ENCODE measurements at places on chromosomes 7 and 10.

DNA sequence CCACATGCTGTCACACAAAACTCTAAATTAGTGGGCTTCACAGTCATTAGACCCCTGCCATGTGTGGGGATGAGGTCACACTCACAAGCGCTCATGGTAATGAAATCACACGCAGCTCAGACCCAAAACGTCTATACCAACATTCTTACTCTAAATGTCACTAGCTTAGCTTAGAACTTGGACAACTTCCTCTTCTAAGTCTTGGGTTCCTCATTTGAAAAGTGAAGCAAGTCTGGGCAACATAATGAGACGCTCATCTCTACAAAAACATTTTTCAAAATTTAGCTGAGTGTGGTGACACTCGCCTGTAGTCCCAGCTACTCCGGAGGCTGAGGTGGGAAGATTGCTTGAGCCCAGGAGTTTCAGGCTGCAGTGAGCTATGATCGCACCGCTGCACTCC is 92.7 kb upstream of the MACROH2A2 start:
- DNase-seq: no peak

DNA sequence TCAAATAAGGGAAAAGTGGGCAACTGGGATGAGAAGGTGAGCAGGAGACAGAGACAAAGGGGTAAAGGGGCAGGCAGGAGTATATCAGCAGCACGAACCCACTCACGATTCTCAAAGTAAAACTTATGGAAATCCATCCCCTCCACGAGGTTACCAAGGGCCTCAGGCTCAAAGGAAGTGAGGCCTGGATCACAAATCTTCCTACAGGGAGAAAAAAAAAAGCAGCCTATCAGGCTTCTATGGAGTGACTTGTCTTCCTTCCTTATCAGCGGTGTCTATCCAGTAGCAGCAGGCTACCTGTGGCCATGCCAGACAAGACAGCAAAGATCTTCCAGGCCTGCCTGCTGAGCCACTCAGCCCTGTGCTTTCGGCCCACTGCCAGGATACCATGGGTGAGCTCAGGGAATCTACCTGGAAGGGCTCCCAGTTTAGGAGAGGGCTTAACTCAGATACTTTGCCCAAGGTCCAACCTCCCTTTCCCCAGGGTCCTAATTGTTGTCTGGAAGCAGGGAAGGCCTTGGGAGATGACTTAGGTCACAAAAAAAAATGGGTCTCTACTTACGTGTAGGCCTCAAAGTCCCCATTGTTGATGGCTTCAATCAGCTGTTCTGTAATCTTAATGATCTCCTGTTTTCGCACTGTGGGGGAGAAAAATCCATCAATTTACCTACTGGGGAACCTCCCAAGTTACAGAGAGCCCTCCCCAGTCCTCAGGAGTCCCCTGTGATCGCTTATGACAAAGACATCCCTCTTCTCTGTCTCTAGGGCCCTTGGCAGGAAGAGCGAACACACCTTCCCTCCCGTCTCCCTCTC is 5.7 kb upstream of the NDST2 start:
- DNase-seq: no peak

GRCh38 chr7:127644484-127644883 is 7.5 kb upstream of the SND1 start:
- no peak for DNase-seq

GRCh38 chr10:120943542-120943941 is 92.4 kb downstream of the WDR11 start:
- DNase-seq: no peak

- DNase-seq: no peak
Observed at GRCh38 chr10:59290448-59290847, 71.9 kb downstream of the FAM13C start.

DNA sequence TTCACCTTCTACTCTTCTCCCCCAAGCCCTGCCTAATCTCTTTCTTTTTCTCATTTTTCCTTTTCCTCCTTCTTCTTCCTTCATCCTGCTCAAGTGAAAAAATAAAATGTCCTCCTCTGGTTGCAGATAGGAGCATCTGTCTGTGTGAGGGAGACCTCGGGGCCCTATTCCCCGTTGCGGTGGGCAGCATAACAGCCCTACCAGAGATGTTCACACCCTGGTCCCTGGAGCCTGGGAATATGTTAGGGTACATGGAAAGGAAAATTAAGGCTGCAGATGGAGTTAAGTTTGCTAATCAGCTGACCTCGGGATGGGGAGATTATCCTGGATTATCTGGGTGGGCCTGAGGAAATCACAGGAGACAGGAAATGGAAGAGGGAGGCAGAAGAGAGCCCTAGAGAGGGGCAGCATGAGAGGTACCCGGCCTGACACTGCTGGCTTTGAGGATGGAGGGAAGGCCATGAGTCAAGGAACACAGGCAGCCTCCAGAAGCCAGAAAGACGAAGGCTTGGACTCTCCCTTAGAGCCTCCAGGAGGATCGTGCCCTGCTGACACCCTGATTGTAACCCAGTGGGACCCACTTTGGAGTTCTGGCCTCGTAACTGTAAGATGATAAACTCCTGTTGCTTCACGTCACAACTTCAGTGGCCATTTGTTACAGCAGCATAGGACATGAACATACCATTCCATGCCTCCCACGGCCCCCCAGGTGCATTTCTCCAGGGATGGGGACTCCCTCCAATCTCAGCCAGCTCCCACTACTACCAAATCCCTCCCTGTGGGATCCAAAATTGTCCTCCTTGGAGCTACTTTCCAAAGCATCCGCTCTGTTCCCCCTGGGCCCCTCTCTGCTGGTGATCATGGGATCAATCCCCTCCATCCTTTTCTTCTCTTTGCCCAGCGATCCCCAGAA is 39.0 kb upstream of the ZMIZ1 start:
- DNase-seq: no peak

GRCh38 chr10:8102708-8103401 is 48.4 kb downstream of the GATA3 start:
- DNase-seq: no peak

- no peak for DNase-seq
Observed at GRCh38 chr10:127563718-127564553, 14.8 kb downstream of the NPS start.

- DNase-seq: no peak
Observed at GRCh38 chr10:13218878-13219277, 15.3 kb downstream of the UCMA start.

GRCh38 chr7:20107582-20107981 is 109.6 kb downstream of the MACC1 start:
- DNase-seq: no peak

DNA sequence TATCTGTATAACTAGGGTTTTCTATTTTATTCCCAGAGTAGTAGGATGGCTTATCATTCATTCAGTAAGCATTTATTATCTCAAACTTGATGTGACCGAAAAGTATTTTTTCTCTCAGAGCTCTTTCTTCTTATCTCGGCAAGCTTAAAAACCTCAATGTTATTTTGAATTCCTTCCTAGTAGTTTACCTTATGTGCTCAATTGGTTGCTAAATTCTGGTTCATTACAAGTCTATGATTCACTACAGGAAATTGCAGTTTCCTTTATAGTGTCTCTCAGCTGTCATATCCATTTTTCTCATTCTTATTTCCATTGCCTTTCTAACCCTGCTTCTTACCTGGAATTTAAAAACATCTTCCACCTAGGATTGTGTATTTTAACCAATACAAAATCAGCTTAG is 12.6 kb upstream of the ICA1 start:
- no peak for DNase-seq

GRCh38 chr10:97795886-97796285 is 24.1 kb upstream of the SFRP5 start:
- DNase-seq: no peak

- DNase-seq: no peak
Observed at GRCh38 chr10:21130683-21131442, 233.8 kb upstream of the NEBL start.

- DNase-seq: no peak
Observed at GRCh38 chr7:116780521-116780920, 81.9 kb upstream of the CAPZA2 start.

GRCh38 chr7:77284616-77285015 is 85.0 kb upstream of the FGL2 start:
- DNase-seq: no peak

DNA sequence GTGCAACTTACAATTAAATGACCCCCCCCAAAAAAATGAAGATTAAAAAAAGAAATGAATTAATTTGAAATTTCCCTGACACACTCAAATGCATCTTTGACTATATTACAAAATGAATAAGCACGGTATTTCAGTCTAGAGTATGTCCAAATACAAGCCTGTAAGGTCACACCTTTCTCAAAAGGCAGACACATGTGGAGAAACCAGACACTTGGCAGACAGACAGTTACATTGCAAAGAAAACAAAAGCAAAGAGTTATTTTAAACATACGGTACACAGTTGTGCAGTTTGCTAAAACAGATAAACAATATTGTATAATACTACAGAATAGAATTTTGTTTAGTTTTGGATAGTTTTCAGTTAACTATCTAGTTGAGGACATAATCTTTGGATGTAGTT is 153.0 kb downstream of the ATE1 start:
- DNase-seq: no peak

- no peak for DNase-seq
Observed at GRCh38 chr7:128349466-128349825, 5.7 kb upstream of the RBM28 start.

- no peak for DNase-seq
Observed at GRCh38 chr10:36188080-36188453, 546.0 kb upstream of the FZD8 start.

- DNase-seq: no peak
Observed at GRCh38 chr10:130714742-130715467, 578.7 kb downstream of the GLRX3 start.

- no peak for DNase-seq
Observed at GRCh38 chr7:41403291-41403690, 299.6 kb downstream of the INHBA start.

GRCh38 chr10:97075961-97076525 is 109.7 kb downstream of the SLIT1 start:
- no peak for DNase-seq

GRCh38 chr7:99373091-99374066 is 1.2 kb upstream of the ARPC1B start:
- no peak for DNase-seq

DNA sequence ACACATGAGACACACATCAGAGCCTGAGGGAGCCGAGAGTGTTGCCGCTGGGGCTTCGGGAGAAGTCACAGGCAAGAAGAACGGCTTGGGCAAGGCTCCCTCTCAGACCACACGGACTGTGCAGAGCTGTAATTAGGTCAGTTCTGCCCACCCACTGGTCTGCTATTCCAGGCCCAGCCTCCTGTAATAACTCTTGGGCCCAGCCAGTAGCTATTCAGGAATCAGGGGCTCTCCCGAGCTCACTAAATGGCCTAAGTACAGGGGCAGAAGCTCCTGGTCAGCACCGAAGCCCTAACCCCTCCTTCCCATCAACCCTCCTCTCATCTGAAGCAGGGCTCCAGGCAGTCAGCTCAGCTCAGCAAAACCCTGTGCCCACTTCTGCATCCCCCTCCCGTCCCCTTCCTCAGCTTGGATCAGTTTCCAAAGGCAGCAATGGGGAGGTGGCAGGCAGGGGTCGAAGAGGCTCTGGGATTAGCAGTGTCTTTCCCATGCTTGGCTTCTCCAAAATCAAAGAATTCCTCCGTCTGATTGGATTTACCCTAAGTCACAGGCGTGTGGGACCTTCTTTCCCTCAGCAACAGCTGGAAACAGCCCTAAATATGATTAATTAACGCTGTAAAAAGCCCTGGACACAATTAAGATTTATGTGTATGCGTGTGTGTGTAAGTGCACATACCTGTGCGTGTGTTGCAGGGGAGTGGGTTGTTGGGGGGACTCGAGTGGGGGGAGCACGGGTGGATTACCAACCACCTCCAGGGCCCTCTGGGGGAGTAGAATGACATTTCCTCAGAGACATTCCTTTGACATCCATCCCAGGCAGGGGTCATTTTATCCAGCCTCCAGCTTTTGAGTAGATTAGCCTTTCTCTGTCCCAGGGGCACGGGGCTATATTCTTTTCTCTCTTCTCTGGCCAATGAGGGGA is 48.4 kb upstream of the BTRC start:
- no peak for DNase-seq

DNA sequence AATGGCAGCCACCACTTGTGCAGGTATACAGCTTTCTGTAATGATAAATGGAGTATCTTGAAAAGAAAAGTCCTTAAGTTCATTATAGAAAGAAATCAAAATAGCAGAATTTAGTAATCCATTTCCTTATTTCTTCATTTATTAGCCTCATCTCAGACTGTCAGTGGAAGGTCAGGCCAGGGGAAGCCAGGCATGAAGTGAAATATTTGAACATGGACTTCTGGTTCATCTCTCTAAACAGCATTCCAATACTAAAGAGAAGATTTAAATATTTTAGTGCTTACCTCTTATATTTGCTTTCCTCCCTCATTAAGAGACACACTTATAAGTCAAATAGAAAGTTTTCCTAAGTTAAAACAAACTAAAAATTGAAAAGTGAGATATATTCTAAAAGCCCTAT is 26.8 kb downstream of the TRDMT1 start:
- no peak for DNase-seq

DNA sequence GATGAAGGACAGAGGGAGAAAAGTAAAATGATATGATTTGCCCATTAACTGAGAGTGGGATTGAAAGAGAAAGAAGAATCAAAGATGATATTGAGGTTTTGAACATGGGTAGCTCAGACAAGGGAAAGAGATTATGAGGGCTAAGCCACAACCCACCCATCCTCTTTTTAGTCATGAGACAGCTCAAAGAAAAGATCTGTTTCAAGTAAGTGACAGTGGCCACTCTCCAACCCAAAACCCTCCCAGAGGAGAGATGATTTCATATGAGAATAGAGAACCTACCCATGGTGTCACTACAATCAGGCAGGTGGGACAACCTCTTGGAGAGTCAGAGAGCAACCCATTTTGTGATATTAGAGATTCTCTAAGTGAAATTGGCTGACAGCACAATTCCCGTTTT is 32.2 kb downstream of the PLXNA4 start:
- DNase-seq: no peak

- no peak for DNase-seq
Observed at GRCh38 chr10:99368646-99369045, 39.5 kb downstream of the CNNM1 start.

DNA sequence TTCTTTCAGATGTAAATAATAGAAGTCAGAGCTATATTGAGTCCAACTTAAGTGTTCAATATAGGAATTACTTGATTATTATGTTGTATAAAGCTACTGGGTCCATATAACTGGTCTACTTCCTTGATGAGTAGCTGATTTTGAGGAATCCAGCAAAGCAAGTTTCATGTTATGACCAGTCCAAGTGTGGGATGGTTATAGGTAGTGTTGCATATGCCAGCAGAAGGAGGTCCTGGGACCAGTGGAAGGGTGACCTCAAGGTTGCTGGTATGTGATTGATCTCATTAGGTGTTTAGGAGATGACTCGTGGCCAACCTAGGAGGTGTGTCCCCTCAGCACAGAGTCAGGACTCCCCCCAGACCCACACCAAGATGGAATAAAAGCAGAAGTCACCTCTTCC is 551.5 kb downstream of the KCNMA1 start:
- no peak for DNase-seq

DNA sequence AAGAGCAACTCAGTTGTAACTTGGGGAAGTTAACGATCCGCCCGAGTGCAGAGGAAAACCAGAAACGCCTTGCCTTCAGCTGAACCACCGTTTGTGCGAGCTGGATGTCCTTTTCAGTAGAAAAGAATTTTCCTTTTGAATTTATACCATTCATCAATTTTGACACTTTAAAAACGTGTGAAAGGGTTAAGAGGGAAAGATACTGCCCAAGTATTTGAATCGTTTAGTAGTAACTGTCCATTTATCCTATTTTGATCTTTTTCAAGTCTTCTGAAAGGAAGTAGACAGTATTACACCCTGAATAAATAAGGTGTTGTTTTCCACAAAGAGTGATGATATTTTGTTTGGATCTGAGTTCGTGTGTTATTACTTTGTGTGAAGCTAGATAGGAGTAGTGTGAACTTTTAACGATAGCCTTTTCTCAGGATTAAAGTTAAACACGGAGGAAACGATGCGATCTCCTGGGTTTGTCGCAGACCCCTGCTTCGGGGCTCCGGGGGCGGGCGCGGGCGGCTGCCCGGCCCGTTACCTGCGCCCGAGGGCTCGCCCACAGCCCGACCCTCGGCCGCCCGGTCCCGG is 830 bp upstream of the BMI1 start:
- DNase-seq: no peak
